ENCODE measurements at places on chromosomes 1 and 21.

DNA sequence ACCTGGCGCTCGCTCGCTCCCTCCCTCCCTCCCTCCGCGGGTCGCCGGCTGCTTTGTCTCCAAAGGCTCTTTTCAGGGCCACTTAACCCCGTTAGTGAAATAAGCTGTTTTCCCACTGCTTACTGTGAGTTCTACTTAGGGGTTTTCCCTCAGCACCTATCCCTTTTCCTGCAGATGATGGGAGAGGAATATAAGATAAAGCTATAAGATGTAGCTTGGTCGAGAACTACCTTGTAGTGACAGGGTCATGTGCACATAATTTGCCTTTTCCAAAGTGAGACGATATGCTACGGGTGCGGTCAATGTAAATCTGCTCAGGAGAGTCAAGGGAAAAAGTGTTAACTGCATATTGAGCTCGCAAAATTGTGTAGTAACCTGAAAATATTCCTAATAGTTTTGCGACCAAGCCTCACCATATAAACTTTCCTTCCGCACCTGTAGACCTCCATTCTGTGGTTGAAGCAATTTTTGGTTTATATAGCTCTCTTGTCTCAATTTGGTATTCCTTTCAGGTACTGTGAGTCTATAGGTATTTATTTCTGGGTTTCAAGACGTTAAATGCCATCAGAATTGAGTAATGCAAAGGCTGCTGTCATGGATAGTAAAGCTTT, 55.8 kb upstream of the BOLA1 start:
- no peak for DNase-seq

DNA sequence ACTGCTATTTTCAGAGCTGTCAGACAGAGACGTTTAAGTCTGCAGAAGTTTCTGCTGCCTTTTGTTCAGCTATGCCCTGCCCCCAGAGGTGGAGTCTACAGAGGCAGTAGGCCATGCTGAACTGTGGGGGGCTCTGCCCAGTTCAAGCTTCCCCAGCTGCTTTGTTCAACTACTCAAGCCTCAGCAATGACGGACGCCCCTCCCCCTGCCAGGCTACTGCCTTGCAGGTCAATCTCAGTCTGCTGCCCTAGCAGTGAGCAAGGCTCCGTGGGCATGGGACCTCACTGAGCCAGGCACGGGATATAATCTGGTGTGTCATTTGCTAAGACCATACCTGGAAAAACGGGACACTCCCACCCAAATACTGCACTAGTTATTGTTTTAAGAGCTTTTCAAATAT, 219.7 kb downstream of the BRINP3 start:
- no peak for DNase-seq

DNA sequence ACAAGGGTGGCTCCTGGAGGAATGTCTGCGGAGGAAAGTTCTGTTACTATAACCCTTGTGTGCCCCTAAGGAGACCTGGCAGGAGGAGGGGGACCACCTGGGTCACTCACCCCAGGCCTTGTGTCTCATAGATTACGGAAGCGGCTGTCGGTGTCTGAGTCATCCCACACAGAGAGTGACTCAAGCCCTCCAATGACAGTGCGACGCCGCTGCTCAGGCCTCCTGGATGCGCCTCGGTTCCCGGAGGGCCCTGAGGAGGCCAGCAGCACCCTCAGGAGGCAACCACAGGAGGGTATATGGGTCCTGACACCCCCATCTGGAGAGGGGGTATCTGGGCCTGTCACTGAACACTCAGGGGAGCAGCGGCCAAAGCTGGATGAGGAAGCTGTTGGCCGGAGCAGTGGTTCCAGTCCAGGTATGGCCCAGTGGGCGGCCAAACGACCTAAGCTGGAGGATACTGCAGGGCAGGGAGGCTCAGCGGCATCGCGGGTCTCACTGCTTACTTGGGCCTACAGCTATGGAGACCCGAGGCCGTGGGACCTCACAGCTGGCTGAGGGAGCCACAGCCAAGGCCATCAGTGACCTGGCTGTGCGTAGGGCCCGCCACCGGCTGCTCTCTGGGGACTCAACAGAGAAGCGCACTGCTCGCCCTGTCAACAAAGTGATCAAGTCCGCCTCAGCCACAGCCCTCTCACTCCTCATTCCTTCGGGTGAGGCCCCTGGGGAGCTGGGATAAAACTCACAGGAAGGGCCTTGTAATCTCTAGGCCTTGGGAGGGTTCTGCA, 101.4 kb downstream of the PIK3R3 start:
- DNase-seq, result no peak

DNA sequence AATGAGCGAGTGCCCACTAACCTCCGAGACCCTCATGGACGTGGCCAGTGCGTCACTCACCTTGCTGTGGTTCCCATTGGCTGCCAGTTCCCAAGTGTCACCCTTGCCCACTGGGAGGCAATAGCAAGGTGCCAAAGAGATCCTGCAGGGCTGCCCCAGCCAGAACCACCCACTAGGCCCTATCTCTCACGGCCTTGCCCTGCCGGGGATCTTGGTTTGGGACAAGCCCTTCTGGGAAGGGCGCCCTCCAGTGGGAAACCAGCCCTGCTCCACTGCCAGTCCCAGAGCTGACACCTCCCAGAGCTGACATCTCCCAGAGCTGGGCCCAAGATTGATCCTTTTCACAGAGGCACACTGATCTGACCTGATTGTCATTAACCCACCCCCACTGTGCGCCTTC, 2.1 kb upstream of the SELENON start:
- no peak for DNase-seq

DNA sequence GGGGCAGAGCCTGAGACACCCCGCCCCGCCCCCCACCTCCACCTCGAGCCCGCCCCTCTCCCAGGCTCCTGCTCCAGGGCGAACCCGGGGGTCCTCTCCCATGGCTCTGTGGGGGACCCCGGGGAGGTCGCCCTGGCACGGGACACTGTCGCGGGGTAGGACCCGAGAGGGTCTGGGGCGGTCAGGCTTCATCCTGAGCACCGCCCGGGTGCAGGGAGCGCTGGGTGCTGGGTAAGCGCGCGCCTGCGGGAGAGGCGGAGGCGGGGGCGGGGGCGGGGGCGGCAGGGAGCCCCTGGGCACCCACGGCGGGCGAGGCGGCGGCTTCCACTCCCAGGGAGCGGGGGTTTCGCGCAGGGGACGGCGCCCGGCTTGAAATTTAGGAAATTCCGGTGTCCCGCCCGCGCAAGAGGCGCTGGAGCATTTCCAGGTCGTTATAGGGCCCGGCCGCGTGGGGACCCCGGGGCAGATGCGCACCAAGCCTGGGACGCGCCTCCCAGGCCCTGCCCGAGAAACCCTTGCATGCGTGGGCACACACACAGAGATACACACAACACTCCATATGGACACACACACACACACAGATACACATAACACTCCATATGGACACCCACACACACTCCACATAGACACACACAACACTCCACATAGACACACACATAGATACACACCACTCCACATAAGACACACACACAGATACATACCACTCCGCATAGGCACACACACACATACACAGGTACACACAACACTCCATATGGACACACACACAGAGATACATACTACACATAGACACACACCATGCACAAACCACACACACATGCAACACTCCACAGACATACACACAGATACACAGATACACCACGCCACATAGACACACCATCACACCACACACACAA, 48.7 kb upstream of the SLC19A1 start:
- no peak for DNase-seq

GRCh38 chr1:152953761-152954160, 6.8 kb downstream of the SPRR5 start:
- no peak for DNase-seq

DNA sequence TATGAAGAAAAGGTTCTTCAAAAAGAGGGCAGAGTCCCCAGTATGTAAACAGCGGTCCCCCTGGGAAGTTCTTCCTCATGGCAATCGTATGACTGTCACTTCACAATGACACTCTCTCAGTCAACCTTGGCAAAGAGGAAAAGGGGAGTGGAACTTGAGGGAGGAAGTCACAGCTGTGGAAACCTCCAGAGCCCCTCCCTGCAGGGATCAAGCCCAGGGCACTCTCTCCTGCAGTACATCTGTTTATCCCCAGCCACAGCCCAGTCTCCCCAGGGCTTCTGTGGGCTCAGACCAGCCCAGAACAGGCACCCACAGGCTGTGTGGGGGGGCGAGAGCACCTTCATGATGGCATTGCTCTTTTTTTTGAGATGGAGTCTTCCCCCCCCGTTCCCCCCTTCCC, 2.0 kb downstream of the ATP13A2 start:
- DNase-seq, result no peak

- DNase-seq, result no peak
Observed at GRCh38 chr1:170306513-170306910, 160.8 kb downstream of the NTMT2 start.

Data from NCI-H2029 treated with DMSO at 0.1 percent for 48 hours (cell line).